ENCODE measurements at places on chromosomes 13 and 19.

DNA sequence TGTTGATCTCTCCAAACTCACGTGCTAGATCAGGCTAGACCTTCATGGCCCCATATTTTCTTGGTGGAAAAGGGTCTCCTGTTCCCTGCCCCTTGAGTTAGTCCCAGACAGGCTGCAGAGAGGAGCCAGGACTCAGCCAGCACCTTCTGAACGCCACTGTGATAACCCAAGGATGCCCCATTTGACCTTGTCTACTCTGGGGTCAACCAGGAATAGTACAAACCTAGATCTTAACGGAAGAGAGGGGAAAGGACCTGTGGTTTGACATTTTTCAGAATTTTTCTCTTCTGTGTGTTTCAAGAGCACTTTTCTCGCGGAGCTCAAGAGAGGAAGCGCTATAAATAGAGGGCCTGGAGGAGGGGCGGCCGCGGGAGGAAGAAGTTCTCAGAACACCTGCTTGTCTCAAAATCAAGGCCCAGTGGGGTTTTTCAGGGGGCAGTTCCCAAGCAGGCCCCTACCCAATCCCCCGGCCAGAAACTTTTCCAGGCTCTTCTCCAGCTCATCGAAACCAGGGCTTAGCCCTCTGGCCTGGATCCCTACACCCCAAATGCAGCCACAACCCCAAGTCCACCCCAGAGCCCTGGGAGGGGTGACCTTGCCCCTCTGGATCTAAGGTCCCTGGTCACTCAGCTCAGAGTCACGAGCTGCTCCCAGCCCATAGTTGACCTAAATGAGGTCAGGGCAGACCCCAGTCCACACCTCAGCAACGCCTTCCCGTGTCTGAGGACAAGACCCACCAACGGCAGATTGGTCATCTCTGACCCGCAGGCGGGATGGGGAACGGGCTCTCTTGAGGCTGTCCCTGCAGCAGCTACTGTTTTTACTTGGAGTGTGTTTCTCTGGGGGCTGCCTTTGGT lies 75.6 kb upstream of the TM9SF2 start:
- peak; percentile 57 for DNase-seq

- no peak for DNase-seq
Measured at GRCh38 chr13:81795710-81796109, 1454.8 kb upstream of the SPRY2 start.

- DNase-seq, result no peak
Measured at GRCh38 chr13:114249077-114249476, 14.4 kb downstream of the CDC16 start.

DNA sequence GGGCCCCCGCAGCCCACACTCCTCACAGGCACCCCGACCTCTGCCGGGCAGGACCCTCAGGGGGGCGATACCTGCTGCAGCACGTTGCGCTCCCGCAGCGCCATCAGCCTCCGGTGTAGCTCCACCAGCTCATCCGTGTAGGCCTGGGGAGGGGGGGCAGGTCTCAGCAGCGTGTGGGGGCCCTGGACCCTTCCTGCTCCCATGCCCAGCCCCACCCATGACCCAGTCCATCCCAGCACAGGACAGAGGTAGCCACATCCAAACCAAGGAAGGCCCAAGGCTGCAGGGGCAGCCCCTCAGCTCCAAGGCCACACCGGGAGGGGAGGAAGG lies 66.5 kb downstream of the MLLT1 start:
- no peak for DNase-seq

DNA sequence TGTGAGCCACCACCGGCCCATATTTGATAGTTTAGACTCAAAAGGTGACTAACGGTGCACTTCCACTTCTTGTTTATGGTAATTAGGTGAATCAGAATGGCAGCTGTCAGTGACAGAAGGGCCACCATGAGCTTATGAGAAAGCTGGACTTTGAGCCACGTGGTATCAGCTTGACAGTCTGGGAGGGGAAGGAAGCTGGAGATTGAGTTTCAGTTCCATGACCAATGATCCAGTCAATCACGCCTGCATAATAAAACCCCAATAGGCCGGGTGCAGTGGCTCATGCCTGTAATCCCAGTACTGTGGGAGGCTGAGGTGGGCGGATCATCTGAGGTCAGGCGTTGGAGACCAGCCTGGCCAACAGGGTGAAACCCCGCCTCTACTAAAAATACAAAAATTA lies 8.2 kb downstream of the EID2B start:
- DNase-seq, result peak; percentile 48

- DNase-seq, result no peak
Measured at GRCh38 chr13:97279913-97280312, 57.8 kb downstream of the MBNL2 start.

DNA sequence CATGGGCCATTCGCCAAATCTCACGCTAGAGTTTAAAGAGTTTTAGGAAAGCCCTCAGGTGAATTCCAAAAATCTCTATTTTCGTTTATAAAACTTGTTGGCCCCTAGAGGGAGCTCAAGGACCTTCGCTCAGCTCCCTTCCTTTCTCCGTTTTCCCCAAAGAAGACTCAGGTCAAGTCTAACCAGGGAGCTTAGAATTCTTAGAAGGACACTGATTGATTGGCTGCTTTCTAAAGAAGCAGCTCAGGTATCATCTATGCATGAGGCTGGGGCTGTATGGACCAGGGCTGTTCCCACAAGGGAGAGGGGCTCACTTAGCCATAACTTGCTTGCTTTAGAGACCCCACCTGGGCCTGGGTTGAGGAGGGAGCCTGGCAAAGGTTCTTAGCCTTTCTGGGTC lies 20.5 kb downstream of the DZIP1 start:
- peak; percentile 32 for DNase-seq

- DNase-seq, result no peak
Measured at GRCh38 chr13:93004919-93005318, 221.7 kb upstream of the GPC6 start.

- no peak for DNase-seq
Measured at GRCh38 chr19:9970481-9970880, 34.2 kb upstream of the OLFM2 start.

- DNase-seq, result no peak
Measured at GRCh38 chr19:5537870-5538269, 29.9 kb downstream of the TINCR start.

GRCh38 chr19:44653977-44654774 lies 10.5 kb downstream of the PVR start:
- peak; percentile 81 for DNase-seq

- DNase-seq, result peak; percentile 40
Measured at GRCh38 chr19:42121656-42122069, 10.6 kb downstream of the POU2F2 start.

GRCh38 chr19:49660338-49660961 lies 5.2 kb downstream of the IRF3 start:
- no peak for DNase-seq
